Prostate gland (tissue), 2 donors: ENCODE measurements at places on chromosomes 3 and 15. TPM values are rescaled to one million over a fixed set of nuclear protein-coding genes. Genes with fewer than 3 reads are reported as not detected.

- no peak for DNase-seq
Measured at GRCh38 chr3:73924048-73924447, 299.3 kb upstream of the PDZRN3 start.

DNA sequence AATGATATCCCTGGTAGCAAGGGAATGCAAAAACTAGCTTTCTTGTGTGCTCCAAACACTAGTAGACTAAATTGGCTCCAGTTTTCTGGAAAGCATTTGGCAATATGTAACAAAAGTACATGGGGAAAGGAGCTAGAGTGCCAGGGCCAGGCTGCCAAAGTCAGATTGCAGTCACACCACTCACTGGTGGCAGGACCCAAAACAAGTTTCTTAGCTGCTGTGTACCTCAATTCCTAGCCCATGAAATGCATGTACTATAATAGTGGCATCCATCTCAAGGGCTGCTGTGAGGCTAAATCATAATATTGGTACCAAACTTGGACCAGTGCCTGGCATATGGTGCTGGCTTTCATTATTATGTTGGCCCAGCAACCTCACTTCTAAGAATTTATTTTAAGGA, 49.3 kb downstream of the CLDN18 start:
- DNase-seq, result no peak

GRCh38 chr3:8523041-8523440, 21.4 kb downstream of the LMCD1 start:
- DNase-seq, result no peak

SLC9C1 gene
- 0.91 TPM for total RNA-seq

GABRB3 gene
- 10.3 TPM for total RNA-seq

ARPP21 gene
- 8.1 TPM for total RNA-seq

DNA sequence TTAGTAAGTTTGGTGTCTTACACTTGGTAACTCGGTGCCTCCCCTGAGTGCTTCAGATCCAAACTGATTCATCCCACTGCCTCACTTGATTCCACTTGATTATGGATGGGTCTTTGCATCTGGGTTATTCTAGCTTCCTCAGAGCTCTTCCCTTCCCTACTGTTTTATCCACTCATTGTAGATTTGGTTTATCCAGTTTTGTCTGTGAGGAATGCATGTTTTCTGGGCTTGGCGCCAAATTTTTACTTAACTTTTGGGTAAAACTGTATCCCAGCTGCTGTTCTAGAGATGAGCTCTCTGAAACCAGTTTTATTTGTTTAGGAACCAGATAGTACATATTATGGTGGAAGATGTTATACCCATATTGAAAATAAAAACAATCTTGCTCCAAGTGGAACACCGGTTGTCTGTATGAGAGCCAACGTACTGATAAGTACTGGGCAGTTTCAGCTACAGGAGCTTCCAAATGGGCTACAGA, 20.9 kb downstream of the RAD54L2 start:
- DNase-seq, result no peak

DNA sequence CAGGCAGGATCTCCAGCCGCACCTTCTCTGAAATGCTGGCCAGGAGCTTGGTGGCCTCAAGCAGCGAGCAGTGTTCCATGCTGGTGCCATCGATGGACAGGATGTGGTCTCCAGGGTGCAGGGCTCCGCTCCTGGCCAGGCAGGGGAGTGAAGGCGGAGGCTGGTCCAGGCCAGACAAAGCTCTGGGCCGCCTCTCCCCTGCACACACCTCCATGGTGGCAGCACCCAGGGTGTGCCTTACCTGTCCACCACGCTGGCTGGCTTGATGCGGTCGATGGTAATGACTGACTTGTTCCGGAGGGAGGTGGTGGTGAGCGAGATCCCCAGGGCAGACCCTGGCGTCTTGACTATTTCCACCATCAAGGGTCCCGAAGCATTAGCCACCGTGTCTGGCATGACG, 20.0 kb downstream of the GRIP2 start:
- no peak for DNase-seq

GRCh38 chr3:177448987-177449359, 251.7 kb upstream of the TBL1XR1 start:
- no peak for DNase-seq

DAPK2 gene
- total RNA-seq, result 40.4 TPM

DNA sequence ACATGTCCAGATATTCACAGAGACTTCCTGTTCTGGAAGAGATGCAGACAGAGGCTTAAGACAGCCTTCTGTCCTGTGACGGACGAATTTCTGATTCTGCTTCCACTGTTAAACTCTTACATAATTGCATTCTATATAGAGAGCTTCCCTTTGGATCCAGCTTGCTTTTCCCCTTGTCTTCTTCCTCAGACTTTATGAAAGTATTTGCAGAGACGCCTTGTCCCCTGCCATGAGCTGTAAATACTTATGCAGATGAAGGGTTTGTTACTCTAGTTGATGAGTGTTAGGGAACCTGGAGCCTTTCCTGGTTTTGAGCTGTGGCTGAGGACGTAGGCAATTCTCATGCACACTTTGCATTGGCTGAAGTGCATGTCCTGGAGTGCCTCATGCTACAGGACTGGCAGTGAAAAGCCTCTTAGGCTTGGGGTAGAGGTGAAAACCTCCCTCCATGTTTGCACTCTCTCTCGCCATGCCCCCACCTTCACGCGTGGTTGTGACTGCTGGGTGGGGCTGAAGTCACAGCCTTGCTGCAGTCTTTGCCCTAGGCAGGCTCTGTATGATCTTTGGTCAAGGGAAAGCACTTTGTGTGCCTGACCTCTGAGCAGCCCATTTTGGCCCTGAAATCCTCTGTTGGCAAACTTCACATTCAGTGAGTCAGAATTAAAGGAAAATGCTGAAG, 286.6 kb downstream of the PTPRG start:
- no peak for DNase-seq

SNX22 gene
- 12.2 TPM for total RNA-seq

- no peak for DNase-seq
Measured at GRCh38 chr3:194606163-194606562, 27.1 kb downstream of the TMEM44 start.

DISP2 gene
- 1.6 TPM for total RNA-seq

DNA sequence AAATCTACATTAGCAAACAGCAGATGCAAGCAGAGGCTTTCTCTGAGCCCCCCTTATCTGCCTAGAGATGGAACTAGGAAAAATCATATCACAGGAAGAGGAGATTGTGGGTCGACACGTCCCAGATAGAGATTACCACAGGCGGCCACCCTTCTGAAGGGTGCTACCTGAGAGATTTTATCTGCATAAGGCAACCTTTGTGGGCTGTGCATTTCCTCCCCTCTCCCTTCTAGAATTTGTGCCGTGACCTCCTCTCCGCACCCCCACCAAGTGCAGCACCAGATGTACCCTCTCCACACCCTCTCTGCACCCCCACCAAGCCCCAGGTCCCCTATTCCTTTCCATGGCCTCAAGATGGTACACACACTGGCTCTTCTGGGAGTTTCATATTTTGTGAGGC, 27.4 kb downstream of the METTL6 start:
- DNase-seq, result no peak

GRCh38 chr3:43998370-43998835, 243.3 kb upstream of the TOPAZ1 start:
- no peak for DNase-seq

DNA sequence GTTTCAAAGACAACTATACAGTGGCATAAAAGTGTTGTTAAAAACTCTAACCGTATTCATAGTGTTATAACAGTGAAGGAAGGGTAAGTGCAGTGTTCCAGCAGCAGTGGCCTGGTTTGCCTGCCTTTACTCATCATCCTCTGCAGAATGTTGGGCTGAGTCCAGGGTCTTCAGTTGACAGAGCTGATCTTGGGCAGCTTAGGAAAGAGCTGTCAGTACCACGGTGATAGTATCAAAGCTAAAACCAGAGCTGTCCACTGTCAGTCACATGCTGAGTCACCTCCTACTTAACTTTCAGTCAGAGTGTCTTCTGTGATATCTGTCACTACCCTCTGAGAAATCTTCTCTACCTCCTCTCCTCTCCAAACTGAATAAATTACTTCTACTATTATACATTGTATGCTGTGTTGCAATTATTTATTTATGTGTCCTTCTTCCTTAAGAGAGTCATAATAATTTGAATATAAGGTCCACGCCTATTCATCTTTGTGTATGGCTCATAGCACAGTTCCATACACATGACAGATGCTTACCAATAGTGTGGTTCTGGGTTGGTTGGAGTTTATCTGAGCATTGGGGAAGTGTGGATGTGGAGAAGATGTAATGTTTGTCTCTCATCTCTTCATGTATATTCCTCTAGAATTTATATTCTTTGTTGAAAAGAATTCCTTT, 242.1 kb downstream of the ZIC1 start:
- DNase-seq, result no peak

SHC4 gene
- total RNA-seq, result 0.27 TPM

MOBP gene
- total RNA-seq, result not detected

- no peak for DNase-seq
Measured at GRCh38 chr15:93129702-93130488, 40.9 kb upstream of the RGMA start.

DNA sequence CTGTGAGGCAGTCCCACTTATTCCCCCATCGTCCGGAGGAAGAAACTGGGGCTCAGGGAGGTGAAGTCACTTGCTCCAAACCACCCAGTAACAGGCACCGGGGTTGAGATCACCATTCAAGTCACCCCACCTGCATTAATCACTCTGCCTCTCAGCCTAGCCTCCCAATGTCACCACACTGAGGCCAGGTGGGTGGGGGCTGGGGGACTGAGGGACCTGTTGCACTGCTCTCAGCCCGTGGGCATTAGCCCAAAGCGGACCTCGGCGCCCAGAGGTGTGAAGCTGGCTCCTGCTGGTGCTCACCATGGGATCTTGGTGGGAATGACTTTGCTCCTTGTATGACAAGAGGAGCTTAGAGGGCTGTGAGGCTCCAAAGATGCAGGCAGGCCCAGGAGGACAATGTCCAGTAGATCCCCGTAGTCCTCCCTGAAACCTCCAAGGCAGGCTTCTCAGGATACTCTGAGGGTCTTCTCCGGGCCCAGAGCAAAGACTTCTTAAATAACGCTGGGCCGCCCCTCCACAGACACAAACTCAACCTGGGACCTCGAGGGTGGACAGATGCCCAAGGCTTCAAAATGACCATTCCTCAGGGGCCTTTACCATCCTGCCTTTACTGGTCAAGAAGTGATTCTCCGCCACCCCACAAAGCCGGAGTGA, 1.7 kb downstream of the NT5DC2 start:
- DNase-seq, result no peak

DNA sequence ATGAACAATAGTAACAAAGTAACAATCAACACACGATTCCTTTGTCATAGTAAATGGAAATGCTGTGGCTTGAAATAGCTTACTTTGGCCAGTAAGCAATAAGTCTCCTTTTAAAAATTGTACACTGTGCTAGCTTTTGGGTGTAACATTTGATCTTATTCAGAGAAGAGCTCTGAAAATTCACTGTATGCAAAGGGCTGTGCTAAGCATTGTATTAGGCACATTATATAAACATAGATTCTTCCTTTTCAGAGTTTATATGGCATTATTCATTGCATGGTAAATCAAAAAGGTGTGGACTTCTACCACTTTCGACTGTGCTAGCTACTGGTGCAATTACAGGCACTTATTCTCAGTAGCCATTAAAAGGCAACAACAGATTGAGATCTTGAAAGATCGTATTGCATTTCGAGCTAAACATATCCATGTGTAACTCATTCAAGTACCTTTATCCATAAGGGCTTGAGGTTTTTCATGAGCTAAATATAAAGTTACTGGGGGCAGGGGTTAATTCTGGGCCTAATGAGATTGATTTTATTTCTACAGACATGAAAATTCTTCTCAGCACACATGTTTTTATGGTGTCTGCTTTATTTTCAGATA, 246.8 kb downstream of the NR1D2 start:
- DNase-seq, result no peak

- DNase-seq, result no peak
Measured at GRCh38 chr3:156973954-156974353, 147.8 kb downstream of the LEKR1 start.

LIPC gene
- total RNA-seq, result not detected

IMPG2 gene
- 0.23 TPM for total RNA-seq

DNA sequence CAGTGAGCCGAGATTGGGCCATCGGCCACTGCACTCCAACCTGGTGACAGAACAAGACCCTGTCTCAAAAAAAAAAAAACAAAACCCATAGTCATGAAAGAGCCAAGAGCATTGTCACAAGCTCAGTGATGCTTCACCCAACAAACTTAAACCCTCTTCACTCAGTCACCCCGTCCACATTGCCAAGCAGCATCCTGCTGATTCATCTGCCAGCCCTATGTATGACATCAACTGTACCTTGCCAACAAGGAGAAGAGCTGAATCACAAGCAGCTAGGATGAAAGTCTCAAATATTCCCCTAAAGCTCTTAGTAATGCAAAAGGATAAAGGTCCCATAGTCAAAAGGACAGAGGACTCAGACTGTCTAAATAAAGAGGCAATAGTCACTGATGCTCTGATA, 90.0 kb downstream of the ANO10 start:
- no peak for DNase-seq

DNA sequence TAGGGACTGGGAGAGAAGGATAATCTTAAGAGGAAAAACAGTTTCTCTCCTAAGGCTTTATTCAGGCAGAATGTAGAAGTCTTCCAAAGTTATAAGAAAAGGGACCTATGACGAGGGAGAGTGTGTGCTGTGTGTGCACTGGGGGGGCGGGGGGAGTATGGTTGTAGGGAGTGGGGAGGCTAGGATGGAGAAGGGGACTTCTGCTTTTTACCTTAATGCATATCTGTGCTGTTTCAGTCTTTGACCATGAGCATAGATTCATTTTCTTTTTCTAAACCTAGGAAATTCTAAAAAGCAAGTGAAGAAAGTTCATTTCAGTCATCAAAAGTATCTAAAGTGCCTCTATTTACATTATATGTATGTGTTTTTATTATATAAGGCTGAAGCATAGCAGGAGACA, 52.6 kb upstream of the RASA2 start:
- no peak for DNase-seq

RAB43 gene
- total RNA-seq, result 35.9 TPM

TLR9 gene
- total RNA-seq, result not detected

DNA sequence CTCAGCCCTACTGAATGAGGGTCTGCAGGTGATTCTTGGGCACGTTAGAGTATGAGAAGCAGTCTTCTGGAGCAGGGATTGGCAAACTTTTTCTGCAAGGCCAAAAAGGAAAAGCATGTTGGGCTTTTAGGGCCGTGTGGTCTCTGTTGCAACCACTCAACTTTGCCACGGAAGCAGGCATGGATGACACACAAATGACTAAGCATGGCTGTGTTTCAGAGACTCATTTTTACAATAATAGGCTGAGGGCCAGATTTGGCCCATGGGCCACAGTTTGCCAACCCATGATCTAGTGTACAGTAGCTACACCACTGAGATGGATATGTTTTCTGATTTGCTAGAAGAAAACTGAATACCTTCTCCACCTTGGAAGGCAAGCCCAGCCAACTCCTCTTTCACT, 66.1 kb upstream of the PRICKLE2 start:
- DNase-seq, result no peak

GRCh38 chr3:34929036-34929435, 710.3 kb upstream of the ARPP21 start:
- DNase-seq, result no peak

DNA sequence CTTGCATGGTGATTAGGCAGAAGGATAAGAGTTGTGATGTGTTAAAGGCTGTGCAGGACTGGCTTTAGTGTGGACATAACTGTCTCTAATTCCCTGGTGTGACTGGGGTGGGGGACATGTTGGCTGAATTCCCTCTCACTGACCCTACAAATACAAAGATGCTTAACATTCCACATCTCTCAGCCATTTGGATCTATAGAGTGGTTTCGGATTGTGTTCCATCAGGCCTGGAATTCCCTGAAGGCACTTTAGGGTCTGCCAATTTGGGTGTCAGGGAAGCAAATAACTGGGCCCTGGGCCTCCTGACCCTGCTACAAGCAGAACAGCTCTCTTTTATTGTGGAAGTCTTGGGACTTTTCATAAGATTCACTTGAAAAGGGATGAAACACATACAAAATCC, 56.2 kb downstream of the ARHGEF26 start:
- no peak for DNase-seq

UROC1 gene
- not detected for total RNA-seq

- DNase-seq, result no peak
Measured at GRCh38 chr3:138331143-138331894, 1.7 kb upstream of the NME9 start.
